A549 treated with CORT108297 at 1 μM for 4 hours (cell line): ENCODE measurements at places on chromosomes 13 and 19. TPM values are rescaled to one million over a fixed set of nuclear protein-coding genes. Genes with fewer than 3 reads are reported as not detected.

The SHISA2 gene
- total RNA-seq, result not detected in 5 replicates

The VSTM1 gene
- total RNA-seq, result 0.36 to 0.93 TPM (median 0.50 TPM) in 5 replicates

The RGL3 gene
- total RNA-seq, result 1.4 to 2.8 TPM (median 1.9 TPM) in 5 replicates

The ZGLP1 gene
- 1.4 to 3.2 TPM (median 2.3 TPM) in 5 replicates for total RNA-seq

The KLK2 gene
- total RNA-seq, result 0.08 to 0.17 TPM (median 0.15 TPM) in 3 of 5 replicates, not detected in the others

The F10 gene
- not detected in 5 replicates for total RNA-seq

The NCAN gene
- 0.02 to 0.07 TPM (median 0.05 TPM) in 5 replicates for total RNA-seq

The SCEL gene
- total RNA-seq, result 0.43 to 0.72 TPM (median 0.60 TPM) in 5 replicates

The NCR1 gene
- total RNA-seq, result not detected in 5 replicates

The BRME1 gene
- 0.36 to 1.3 TPM (median 0.60 TPM) in 5 replicates for total RNA-seq

The TEX29 gene
- total RNA-seq, result 0.13 to 0.29 TPM in 2 of 5 replicates, not detected in the others

The SOX1 gene
- total RNA-seq, result not detected in 5 replicates

The PLEKHF1 gene
- 7.0 to 11.4 TPM (median 10.5 TPM) in 5 replicates for total RNA-seq
